Suppressor macrophage treated with lipopolysaccharide for 1 hour (primary cell): ENCODE measurements at places on chromosomes 12 and 14.

- DNase-seq: no peak
Measured at GRCh38 chr12:67426067-67426466, 156.9 kb downstream of the CAND1 start.

- no peak for DNase-seq
Measured at GRCh38 chr12:6605421-6606330, 1.5 kb downstream of the CHD4 start.

DNA sequence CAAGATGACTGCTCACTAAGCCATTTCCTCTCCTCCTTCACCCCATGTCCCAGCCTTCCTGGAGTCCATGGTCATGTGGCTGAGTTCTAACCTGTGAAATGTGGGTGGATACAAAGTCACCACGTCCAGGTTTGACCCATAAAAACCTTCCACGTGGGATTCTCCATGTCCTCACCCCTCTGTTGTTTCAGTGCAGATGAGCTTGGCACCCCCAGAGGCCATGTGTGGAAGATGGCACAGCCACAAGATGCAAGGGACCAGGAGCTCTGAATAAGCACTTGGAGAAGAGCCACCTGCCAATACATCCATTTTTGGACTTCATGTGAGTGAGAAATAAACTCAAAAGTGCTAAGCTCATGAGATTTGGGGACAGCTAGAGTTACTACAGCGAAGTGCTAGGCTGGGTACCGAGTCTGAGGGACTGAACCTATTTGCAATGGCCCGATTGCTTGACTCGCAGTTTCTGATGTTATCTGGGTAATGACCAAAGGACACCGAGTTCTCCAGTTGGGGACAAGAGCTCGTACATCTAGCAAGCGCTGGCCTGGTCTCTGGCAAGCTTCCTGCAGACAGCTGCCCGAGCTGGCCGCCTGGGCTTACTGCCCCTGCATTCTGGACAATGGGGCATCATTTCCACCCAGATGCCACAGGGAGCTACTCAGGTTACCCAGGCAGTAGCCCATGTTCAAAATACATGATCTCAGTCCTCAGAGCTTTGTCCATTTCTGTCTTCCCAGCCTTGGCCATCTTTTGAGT is 7.7 kb upstream of the SLC24A4 start:
- no peak for DNase-seq

DNA sequence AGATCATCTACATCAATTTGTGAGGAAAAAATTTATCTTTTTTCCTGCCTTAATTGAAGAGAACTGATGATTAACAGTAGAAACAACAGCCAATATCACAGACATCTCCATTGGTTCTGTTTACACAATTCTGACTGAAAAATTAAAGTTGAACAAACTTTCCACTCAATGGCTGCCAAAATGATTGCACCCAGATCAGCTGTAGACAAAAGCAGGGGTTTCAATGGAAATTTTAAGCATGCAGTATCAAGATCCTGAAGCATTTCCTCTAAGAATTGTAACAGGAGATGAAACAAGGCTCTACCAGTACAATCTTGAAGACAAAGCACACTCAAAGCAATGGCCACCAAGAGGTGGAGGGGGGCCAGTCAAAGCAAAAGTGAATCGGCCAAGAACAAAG is 231.6 kb upstream of the KRR1 start:
- no peak for DNase-seq

GRCh38 chr14:102537981-102538601 is 28.5 kb upstream of the ANKRD9 start:
- DNase-seq: no peak

GRCh38 chr14:93299866-93300265 is 33.0 kb downstream of the BTBD7 start:
- DNase-seq: no peak

GRCh38 chr12:123530668-123531067 is 2.9 kb downstream of the RILPL1 start:
- DNase-seq: peak; percentile 52

DNA sequence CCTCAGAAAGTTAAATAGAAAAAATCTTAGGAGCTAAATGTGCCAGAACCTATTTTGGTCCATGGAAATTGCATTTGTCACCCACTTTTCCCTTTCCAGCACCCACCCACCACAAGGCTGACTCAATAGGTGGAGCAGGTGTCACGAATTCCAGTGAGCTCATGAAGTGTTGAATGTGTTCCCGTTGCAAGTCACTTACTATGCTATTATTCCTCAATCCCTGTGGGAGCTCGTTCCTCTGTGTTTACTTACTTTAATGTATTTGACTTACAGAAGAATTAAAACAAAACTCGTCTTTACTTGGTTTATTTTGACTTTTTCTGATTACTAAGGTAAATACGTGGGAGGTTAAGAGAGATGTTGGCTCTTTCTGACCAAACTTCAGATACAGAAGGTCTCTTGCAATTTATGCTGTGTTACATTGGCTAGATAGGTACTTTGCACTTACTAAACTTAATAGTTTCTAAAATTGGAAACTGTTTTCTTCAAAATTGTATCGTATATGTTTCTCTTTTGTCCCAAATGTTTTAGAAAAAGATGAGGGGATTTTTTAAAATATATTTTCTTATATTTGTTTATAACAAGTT is 269.4 kb upstream of the NOVA1 start:
- no peak for DNase-seq

GRCh38 chr12:57895389-57896114 is 45.8 kb upstream of the ATP23 start:
- no peak for DNase-seq

GRCh38 chr12:11747969-11748368 is 98.5 kb downstream of the ETV6 start:
- no peak for DNase-seq

DNA sequence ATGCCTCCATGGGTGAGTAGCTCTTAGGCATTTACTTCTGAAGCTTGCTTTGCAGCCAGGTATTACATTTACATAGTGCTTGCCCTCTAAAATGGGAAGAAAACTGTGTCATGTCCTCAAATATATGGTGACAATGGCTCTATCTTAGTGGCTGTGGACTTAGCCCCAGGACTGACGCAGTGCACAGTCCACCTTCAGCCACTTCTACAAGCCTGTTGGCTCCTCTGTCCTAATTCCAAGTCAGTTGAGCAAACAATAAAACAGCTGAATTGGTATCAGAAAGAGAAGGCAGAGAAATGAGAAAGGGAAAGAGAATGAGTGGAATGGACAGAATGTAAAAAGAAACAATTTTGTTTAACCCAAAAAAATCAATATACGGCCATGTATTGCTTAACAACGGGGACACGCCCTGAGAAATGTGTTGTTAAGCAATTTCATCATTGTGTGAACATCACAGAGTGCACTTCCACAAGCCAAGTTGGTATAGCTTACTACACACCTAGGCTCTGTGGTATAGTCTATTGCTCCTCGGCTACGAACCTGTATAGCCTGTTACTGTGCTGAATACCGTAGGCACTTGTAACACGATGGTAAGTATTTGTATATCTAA is 93.5 kb downstream of the GRIN2B start:
- no peak for DNase-seq

GRCh38 chr14:94391281-94391975 is 3.0 kb upstream of the SERPINA1 start:
- peak; percentile 90 for DNase-seq

DNA sequence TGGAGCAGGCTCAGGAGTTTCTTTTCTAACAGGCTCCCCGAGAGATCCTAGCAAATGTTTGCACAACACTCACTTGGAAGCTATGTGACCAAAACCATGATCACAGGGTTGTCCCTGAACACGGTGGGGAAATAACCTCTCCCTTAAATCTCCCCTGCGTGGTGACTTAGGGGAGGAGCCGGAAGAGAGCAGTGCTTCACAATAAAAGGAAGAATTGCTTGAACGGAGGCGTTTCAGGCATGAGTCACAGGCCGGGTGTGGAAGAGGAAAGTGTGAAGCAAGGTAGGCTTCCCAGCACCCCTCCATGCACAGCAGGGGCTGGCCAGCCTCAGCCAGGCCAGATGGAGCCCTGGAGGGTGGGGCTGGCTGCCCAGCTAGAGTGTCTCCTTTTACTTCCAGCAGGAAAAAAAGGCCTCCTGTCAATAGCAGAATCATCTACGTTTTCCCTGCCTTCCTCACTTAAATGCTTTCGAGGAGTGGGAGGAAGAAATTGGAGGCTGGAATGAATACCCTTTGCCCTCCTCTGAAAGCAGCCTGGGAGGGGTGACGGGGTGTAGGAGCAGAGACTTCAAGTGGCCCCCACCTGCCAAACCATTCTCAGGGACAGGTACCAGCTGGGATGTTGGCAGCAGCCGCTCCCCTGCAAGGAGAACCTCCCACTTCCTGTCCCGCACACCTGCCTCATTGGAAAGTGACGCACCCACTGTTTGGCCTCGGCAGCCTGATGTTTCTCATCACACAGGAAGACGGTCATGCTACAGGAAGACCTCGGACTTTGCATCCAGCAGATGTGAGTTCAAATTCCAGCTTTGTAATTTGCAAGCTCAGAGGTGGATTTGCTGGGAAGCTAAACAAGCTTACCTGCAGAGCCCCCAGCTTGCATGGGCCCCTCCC is 30.1 kb upstream of the PPP2R5C start:
- DNase-seq: peak; percentile 94

GRCh38 chr12:49897276-49897675 is 6.4 kb downstream of the FAIM2 start:
- no peak for DNase-seq

DNA sequence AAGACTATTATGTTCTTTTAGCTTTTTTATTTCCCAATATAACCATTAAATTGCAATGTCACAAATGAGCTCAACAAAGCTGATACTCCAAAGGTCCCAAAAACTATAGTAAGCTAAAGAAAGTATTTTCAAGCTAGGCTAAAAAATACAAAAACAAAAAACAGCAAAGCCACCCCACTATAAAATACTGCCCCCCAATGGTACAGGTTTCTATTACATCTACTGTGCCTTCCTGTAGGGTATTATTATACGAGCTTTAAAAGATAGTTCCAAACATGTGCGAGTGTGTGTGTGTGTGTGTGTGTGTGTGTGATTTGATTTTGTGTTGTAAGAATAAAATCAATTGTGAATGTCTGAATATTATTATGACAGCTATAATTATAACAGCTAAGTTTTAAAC is 1.1 kb downstream of the IFNG start:
- peak; percentile 49 for DNase-seq

GRCh38 chr12:55728186-55728938 is 447 bp downstream of the CD63 start:
- peak; percentile 88 for DNase-seq

GRCh38 chr12:118271770-118272417 is 100.8 kb downstream of the TAOK3 start:
- no peak for DNase-seq

DNA sequence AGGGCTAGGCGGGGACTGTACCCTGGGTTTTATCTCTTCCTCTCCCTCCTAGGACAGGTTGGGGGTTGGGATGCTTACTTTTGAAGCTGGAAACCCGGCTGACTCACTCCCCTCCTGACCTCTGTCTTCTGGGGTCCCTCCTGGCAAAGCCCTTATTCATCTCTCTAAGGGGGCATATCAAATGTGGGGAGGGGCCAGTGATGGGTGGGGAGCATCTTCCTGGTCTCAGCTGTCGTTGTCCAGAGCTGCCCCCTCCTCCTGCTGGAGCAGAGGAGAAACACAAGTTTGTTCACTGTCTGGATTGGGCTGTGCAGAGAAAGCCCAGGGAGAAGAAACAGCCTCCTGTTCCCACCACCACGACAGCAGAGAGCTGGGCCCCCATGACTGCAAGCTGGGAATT is 85.8 kb downstream of the TNFAIP2 start:
- no peak for DNase-seq

DNA sequence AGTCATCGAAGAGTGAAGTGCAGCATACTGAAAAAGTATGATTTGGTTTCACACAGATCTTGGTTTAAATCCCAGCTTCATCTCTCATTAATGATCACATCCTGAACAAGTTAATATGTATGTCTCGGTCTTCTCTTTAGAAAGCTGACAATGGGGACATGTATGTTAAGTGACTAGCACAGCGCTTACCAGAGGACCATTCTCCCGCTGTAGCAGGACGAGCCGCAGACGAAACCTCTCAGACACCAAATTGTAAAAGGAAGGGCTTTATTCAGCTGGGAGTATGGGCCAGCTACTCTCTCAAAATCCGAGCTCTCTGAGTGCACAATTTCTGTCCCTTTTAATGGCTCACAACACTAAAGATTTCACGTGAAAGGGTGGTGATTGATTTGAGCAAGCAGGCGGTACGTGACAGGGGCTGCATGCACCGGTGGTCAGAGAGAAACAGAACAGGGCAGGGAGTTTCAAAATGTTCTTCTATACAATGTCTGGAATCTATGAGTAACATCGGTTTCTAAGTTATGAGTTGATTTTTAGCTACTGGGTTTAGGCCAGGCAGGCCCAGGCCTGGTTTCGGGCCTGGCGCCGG is 682.4 kb downstream of the DIO2 start:
- no peak for DNase-seq
